Left cardiac atrium (tissue), 4 donors: ENCODE measurements at places on chromosomes 1 and 21.

GRCh38 chr21:17554679-17555465, 42.0 kb downstream of the CXADR start:
- no peak for DNase-seq

GRCh38 chr1:56399795-56400194, 179.6 kb downstream of the PLPP3 start:
- DNase-seq = no peak

- no peak for DNase-seq
Measured at GRCh38 chr21:43192501-43193081, 23.8 kb downstream of the CRYAA start.

- DNase-seq = no peak
Measured at GRCh38 chr1:147837129-147837963, 65.2 kb upstream of the GJA8 start.

DNA sequence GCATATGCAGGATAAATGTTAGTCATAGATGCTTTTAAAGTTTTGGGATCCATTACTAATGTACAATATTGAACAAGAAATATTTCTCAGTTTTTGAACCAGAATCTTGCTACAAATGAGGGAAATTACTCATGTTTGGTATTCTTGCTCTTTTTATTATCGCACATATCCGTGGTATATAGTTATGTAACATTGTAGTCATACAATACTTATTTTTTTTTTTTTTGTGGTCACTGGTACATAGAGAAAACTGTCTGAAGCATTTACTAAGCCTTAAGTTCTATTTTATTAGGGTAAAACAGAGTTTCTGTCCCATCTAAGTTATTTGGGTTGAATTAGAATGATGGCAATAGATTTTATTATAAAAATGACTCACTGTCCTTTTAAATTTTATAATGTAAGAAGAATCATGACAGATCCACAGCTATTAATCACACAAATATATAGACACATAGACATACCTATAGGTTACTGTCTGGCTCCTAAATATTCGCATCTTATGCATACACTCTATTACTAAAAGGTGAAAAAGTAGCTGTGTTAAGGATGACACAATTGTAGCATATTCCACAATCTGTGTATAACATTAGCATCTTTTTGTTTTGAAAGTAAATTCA, 18.0 kb upstream of the PRKAA2 start:
- DNase-seq = no peak

- DNase-seq = no peak
Measured at GRCh38 chr1:107894605-107895004, 70.4 kb downstream of the VAV3 start.

DNA sequence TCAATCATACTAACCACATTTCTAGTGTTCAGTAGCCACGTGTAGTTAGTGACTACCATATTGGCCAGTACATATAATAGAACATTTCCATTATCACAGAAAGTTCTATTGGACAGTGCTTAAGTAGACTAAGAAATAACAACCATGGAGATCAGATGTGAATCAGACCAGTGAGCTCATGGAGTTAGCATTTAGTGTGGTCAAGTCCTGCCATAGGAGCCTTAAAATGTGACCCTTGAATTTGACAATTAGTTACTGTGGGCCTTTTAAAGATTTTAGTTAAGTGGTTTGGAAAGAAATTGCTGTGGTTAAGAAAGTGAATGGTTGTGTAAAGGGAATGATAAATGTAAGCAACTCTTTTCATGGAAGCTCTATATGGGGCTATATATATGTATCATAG, 123.4 kb downstream of the POU2F1 start:
- DNase-seq = no peak

DNA sequence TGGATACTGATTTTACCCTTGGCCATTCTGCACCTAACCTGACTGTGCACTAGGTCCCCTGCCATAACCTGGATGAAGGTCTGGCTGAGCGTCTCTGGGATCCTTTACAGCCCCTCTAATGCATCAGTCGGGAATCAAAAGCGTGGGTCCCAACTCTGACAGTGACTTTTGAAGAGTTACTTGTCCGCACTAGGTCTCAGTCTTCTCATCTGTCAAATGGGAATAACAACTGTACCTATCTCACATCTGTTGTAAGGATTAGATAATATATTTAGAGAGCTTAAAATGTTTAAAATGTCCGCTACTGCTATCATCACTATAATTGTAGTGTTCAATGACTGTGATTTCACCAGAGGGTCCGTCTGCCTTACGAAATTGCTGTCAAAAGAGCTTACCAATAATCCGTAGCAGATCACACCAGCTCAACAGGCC, 746 bp downstream of the TADA1 start:
- no peak for DNase-seq

DNA sequence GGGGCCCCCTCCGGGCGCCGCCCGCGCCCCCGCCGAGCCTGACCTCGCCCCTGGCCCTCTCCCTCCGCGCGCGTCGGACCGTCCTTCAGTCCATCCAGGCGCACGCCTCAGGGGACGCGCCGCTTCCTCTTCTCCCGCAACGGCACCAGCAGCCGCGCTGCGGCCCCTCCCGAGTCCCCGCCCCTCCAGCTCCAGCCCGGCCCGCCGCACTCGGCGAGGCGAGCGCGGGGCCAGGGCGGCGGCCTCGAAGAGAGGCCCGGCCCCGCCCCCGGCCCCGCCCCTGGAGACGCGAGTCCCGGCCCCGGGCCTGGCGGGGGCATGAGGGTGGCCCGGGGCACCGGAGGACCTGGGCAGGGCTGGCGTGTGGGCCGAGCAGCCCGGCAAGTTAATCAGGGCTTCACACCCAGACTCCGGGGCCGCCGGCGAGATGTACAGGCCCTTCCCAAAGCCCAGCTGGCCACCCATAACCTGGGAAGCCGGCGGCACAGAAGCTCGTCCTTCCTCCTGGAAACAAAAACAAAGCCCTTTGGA, at the start of gene IGSF3:
Gene IGSF3, minus strand, starts transcription at position 159 of the 531 bp plus-strand sequence. CDS start 1,407 bp downstream, outside the sequence.
- peak; percentile 83 for DNase-seq

GRCh38 chr1:170623171-170623570, 40.8 kb upstream of the PRRX1 start:
- no peak for DNase-seq

- no peak for DNase-seq
Measured at GRCh38 chr1:26126321-26127084, 14.9 kb downstream of the PDIK1L start.

GRCh38 chr1:222071387-222071786, 329.5 kb upstream of the DUSP10 start:
- DNase-seq = no peak

DNA sequence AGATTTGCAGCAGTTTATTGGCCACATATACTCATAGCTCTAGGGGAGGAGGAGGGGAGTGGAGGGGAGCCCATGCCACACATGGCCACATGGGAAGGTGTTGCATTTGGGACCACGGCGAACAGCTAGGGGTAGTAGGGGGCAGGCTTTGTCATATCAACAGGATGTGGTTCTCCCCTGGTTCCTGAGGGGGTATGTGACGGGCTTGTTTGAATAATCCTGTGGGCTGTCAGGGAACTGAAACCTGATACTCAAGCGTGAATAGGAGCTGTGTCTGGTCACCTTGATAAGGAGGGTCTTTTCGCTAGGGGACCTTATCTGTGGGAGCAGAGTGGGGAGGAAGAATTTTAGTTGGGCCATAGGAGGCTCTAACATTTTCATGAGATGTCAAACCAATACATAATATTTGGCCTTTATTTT, 264.7 kb downstream of the CTH start:
- DNase-seq = no peak

DNA sequence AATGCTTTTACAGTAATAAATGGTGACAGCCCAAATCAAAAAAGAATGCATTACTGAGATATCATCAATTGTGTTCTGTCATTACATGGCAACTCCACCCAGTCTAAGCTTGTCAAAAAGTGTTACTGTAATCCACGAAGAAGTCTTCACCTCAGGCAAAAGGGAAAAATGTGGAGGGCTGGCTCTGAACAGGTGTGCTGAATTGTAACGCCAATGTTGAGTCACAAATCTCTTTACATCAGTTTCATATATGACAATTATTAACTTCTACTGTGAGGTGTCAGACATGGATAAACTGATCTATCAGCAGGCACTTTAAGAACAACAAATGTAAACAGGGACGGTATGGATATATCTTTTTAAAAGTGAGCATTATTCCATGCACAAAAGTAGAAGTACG, 98.5 kb upstream of the DMRTA2 start:
- no peak for DNase-seq

DNA sequence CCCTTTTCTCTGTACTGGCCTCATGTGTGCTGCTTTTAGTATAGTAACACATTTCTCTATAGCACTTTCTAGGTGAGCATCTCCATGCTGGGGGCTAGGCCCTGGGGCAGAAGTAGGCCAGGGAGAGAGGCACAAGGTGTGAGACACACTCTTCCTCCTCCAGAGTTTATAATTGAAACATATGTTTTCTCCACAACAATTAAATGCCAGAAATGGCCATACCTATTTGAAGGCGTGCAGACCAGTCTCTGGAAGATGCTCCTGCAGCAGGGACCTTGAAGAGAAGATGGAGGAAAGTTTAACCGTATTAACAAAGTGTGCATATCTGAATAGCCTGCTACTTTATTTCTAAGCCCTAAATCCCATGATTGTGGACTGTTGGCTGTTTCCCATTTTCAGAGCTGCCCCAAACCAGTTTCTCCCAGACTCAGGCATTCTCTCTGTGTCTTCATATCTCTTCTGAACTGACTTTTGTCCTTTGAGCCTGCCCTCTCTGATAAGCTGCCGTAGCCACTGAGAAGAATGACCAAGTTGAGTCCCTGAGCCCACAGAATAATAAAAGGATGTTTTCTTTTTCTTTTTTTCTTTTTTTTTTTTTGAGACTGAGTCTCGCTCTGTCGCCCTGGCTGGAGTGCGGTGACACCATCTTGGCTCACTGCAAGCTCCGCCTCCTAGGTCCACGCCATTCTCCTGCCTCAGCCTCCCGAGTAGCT, 81.3 kb downstream of the LRRC8D start:
- no peak for DNase-seq

DNA sequence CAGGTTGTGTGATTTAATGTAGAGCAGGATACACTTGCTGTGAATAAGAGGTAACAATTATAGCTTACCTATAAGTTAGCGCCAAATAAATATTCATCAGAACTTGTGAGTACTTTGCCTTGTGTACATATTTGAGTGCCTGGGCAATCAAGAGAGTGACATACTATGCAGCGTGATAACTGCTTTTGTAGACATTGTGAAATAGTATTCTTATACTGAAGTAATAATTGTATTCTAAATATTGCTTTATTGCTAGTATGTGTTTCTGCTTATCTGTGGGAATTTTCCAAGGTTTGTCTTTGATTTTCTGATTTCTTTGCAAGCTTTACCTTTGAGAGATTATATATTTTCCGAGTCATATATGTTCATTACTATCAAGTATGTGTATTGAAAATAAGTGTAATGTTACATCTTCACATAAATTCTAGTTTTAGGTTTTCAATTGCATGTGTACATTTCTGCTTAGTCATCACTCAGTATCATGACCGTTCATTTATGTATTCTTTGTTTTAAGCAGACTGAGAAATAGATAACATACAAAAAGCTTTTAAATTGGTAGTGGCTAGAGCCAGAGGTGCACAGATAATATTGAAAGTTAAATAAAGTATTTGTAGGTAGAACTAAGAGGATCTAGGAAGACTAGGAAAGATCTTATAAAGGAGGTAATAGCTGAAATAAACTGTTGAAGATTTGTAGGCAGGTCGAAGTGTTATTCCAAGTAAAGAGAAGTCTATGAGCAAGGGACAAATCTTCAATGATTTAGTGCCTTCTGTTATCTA, 19.5 kb downstream of the USP25 start:
- DNase-seq = no peak

- no peak for DNase-seq
Measured at GRCh38 chr1:230549625-230550024, 92.7 kb upstream of the COG2 start.

DNA sequence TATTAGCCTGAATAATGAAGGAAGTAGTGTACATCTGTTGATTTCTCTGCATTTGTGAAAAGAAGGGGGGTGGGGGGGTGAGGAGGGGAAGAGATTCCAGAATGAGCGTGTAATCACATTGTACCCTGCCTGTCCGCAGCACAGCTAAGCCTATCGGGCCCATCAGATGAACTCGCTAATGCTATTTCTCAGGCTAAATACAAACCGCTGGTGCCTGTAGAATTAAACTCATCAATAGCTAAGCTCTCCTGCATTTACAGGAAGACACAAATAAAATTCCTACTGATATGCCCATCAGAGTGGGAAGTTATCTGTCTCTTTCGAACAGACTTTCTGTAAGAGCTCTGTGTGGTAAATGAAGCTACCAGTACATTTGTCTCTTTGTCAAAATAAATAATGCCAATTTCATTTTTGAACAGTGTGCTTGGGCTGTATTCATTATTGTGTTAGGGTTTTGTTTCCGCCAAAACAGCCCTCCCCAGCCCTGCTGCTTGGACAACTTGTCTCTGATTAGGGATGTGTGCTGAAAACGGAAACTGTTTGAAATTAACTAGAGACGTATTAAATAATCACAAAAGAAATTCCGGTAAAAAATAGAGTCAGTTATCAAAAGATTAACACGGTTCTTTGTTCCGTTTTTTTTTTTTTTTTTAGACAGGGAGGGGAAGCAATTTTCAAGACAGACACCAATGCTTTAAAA, 305.4 kb downstream of the TTLL7 start:
- DNase-seq = no peak

- no peak for DNase-seq
Measured at GRCh38 chr21:38474796-38475195, 23.5 kb downstream of the ERG start.

- no peak for DNase-seq
Measured at GRCh38 chr1:55338448-55338820, 123.3 kb upstream of the USP24 start.

DNA sequence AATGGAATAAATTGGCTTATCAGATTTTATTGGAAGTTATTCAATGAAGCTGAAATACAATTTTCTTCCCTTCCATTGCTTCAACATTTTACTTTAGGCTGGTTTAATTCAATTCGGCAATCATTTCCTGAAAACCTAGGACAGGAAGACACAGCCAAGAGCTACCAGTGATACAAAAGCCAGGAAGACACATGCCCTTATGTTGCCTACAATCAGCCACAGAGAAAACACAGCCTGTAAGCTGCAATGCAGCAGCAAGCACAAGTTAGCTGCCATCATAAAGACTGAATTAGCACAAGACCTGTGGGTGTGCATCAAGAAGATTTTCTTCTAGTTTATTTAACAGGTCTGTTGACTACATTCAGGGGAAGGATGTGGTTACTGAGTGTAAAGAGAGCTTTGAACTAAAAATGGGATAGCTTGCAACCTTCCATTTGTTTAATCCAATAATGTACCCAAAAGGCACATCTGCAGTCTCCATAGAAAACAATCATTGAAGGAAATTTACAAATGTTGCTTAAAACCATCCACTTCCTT, 193.8 kb downstream of the KCNH1 start:
- no peak for DNase-seq

- no peak for DNase-seq
Measured at GRCh38 chr21:44345495-44345894, 6.3 kb upstream of the CFAP410 start.
